ENCODE measurements at places on chromosomes 16 and 17.

DNA sequence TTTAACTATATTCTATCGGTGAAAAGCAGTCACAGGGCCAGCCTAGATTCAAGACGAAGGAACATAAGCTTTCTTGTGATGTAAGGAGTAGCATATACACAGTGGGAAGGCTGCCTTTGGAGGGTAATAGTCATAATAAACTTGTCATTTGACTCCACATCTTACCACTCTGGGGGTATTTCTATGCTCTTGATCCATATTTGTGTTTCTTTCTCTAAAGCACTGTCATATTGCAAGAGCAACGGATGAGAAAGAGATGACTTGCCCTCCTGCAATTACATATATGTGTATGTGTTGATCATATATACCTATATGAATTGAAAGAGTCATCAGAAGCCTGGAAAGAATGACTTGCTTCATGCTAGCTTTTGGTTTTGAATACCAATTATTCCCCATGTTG lies 225.4 kb upstream of the HS3ST3A1 start:
- DNase-seq: peak; percentile 59

GRCh38 chr17:61363601-61364462 lies 35.8 kb upstream of the TBX2 start:
- DNase-seq: no peak

- DNase-seq: no peak
These were observed 5.6 kb downstream of the CPNE7 start for GRCh38 chr16:89581045-89581695.

DNA sequence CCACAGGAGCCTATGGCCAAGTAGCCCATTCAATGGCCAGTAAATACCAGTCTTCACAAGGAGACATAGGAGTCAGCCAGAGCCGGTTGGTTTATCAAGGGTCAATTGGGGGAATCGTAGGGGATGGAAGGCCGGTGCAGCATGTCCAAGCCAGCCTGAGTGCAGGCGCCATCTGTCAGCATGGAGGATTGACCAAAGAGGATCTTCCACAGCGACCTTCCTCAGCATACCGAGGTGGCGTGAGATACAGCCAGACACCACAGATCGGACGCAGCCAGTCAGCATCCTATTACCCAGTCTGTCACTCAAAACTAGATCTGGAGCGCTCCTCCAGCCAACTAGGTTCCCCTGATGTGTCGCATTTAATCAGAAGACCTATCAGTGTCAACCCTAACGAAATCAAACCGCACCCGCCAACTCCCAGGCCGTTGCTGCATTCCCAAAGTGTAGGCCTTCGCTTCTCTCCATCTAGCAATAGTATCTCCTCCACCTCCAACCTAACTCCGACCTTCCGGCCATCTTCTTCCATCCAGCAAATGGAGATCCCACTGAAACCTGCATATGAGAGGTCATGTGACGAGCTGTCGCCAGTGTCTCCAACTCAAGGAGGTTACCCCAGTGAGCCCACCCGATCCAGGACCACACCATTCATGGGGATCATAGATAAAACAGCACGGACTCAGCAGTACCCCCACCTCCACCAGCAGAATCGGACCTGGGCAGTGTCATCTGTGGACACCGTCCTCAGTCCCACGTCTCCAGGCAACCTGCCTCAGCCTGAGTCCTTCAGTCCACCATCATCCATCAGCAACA lies 25.0 kb downstream of the CYB561 start:
- DNase-seq: no peak

- DNase-seq: peak; percentile 69
These were observed 563.9 kb downstream of the TOX3 start for GRCh38 chr16:51982715-51983680.

DNA sequence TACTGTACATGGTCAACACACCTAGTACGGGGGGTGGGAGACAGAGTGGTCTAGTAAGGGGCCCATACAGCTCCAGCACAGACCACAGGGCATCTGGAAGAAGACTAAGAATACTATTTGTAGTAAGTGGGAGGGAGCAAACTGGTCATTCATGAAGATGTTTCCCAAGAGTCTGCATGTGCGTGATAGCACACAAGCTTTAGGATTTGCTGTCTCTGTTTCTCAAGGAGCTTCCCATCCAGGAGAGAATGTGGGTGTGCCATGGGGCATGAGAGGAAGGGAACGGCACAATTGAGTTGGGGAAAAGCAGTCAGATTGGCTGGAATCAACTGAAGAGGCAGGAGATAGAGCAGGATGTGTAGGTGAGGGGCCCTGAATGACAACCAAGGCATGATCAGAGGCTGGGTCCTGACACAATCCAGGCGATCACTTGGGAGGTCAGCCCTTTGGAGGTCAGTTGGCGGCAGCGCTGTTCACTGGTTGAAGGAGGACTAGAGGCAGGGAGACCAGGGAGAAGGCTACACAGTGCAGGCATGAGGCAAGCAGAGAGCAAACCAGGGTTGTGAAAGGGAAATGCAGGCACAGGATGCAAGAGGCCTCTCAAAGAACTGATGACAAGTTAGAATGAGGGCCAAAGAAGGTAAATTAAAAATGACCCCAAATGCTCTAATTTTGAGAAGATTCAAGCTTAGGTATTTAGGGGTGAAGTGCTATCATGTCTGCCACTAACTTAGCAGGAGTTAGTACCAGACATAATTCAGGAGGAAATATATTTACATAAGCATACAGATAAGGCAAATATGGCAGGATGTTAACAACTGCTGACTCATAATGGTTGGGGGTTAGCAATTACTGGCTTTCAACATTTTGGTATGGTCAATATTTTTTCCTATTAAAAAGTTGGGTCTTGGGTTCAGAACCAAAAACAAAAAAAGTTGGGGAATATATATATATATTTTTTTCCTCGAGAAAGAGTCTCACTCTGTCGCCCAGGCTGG lies 10.3 kb downstream of the UBE2O start:
- DNase-seq: peak; percentile 48

- no peak for DNase-seq
These were observed 273.0 kb upstream of the IRX5 start for GRCh38 chr16:54657709-54658102.

DNA sequence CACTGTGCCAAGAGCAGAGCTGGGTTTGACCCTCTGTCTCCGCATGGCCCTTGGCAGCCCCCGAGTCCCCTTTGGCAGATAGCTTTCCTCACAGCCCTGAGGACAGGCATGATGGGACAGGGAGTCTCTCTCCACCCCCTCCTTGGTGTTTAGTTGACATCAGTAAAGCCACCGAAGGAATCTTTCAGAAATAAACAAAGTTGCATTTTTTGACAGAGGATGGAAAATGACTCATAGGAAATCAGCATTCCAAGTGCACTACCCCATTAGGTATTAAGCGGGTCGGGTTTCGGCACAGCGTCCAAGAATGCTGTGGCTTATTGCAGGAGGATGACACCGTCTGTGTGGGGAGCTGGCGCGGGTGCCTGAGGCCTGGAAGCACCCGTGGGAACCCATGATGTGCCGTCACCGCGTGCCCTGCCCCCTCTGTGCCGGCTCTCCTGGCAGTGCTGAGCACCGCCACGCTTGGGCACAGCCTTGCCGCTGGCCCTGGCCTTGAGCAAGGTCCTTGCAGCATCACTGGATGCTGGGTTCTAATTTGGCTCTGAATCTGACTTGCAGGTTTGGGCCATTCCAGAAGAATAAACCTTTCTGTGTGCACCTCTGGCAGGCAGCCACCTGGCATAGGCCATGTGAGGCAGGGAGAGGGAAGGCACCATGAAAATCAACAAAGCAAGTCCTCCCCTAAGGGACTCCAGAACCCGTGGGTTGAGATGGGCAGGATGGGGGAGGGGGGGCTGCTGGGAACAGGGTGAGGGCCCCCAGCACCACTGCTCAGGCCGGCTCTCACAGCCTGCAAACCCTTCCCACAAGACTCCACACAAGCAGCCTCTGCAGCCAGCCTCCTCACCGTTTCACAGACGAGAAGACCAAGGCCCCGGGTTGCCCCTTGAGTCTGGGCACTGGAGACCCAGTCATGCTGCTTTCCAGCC lies 50.5 kb upstream of the ZNF469 start:
- no peak for DNase-seq

DNA sequence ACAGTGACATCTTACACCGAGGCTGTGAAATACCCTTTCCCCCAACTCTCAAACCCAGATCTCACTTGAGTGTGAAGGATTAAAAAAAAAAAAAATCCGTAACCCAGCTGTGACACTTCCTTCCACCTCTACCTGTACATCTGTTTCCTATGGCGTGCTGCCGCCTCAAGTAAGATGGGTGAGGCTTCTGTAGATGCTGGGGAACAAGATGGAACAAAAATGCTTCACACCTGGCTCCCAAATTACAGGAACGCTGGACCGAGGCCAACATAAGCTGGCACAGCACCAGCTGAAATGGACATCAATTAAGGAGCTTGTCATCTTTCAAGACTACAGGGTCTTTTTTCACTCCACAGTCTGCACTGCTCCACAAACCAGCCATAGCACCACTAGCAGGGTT lies 95.9 kb downstream of the HIC1 start:
- DNase-seq: no peak

GRCh38 chr17:22703786-22704441 lies 1011.6 kb downstream of the KCNJ18 start:
- DNase-seq: peak; percentile 1

- no peak for DNase-seq
These were observed 8.9 kb downstream of the GNGT2 start for GRCh38 chr17:49201481-49201927.

DNA sequence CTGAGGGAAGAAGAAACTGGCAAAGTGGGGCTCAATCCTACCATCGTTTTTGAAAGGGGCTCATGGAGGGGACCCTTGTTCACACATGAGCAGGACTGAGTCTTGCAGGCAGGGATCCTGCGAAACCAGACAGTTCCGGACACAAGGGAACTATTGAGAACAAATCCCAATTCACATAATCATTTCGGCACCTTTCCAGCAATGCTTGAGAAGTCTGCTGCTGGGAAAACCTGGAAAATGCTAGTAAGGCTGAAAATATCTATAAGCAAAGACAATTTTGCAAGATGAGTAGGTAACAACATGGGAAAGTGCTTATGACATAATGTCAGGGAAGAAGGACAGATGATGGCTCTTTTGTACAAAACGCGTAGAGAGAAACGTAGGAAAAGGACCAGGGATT lies 52.1 kb upstream of the BPTF start:
- no peak for DNase-seq

DNA sequence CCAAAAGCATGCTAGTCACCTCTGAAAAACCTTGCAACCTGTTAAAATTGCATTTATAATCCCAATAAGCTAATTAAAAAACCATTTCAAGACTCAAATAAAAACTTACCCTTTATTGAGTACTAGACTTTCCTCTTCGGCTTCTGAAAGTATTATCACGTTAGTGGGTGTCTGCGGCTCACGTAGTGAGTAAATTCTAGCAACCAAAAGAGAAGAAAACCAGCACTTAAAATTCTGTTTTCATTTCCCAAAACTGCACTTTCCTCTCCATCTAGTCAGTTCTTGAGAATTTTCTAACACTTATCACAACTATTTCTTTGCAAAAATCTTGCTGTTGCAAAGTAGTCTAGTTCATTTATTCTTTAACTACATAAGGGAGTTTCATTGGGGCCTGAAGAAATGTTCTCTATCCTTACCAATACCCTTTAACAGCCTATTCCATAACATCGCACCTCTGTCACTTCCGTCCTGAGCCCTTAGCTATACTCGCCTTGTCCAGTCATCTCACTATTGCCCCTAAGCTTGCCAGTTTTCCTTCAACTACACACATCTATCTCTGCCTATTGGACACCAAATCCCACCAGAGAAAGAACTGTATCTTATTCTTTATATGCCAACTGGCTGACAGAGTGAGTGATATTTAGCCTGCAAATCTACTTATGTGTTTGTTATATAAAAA lies 8.7 kb downstream of the NUP88 start:
- peak; percentile 24 for DNase-seq

GRCh38 chr16:67563708-67564468 lies 1.6 kb downstream of the CTCF start:
- DNase-seq: peak; percentile 57

GRCh38 chr16:66354034-66354909 lies 12.2 kb upstream of the CDH5 start:
- DNase-seq: no peak

GRCh38 chr17:43175213-43176118 lies 4.5 kb downstream of the NBR1 start:
- DNase-seq: no peak

DNA sequence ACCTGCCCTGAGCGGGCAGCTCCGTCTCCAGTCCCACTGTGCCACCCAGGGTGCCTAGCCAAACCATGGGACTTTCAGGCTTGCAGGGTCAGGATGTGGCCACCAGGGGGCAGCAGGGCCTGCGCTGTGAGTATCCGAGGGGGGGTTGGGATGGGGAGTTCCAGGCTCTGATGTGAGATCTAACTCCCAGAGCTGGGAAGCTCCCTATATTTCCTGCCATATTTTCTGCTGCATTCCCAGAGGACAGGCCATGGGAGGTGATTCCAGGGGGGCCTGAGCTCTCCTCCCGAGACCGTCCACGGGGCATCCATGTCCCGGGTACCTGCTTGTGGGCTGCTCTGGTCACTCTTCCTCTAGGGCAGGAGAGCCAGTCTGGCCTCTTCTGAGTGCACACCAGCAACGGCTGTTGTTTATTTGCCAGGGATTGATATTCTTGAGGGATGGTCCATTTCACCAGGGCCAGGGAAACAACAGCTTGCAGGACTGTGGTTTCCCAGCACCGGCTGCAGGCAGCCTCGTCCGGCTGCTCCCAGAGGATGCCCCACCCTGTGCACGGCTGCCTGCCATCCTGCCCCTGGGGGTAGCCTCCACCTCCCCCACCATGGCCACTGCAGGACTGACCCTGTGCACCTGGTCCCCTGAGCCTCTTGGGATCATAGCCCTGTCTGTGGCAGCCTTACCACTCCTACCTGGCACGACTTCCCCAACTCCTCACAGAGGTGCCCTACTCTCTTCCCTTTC lies 1.2 kb downstream of the GPR142 start:
- DNase-seq: peak; percentile 80

GRCh38 chr17:57662644-57663308 lies 82.3 kb downstream of the CCDC182 start:
- peak; percentile 41 for DNase-seq

DNA sequence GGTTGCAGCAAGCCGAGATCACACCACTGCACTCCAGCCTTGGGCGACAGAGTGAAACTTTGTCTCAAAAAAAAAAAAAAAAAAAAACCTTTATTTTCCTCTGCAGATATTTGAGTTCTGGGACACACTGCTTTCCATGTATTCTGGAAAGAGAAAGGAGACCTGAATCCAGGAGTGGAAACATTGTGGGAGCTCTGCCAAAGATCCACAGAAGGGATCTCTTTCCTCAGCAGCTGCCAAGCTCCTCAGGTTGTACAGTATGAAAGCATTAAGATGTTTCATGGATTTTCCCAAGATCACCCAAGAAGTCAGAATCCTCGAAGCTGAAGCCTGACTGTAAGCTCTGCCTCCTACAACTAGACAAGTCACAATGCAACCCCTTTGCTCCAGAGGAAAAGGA lies 13.5 kb downstream of the NPRL3 start:
- DNase-seq: no peak

Measured in activated CD4-positive, alpha-beta T cell treated with anti-CD3 and anti-CD28 coated beads, Interleukin-2, Interleukin-6, amounts not matched to agents 100 ng/mL and 50 ng/mL, durations not matched to agents 16 hours and 8 hours (primary cell).